Mucosa of descending colon (tissue), 3 donors: ENCODE measurements at places on chromosomes 2 and 18. TPM values are rescaled to one million over a fixed set of nuclear protein-coding genes. Genes with fewer than 3 reads are reported as not detected.

AGXT gene
- total RNA-seq, result 0.22 TPM

DNA sequence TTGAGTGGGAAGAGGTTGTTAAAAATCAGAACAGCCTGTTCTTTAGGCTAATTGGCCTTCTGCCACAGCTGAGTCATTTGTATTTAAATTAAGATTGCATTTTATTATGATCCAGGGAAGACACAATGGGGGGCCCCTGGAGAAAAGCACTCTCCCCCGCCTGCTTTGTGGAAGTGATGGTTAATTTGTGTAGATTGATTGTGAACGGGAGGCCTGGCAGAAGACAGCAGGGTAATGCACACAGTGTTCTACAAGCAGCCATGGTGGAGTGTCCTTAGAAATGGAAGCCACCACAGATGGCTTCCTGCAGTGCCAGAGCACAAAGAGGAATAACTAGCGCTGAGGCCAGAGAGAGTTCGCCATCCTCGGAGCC is 19.6 kb downstream of the RAMP1 start:
- no peak for DNase-seq

IL36A gene
- not detected for total RNA-seq

CFAP53 gene
- 0.47 TPM for total RNA-seq

DNA sequence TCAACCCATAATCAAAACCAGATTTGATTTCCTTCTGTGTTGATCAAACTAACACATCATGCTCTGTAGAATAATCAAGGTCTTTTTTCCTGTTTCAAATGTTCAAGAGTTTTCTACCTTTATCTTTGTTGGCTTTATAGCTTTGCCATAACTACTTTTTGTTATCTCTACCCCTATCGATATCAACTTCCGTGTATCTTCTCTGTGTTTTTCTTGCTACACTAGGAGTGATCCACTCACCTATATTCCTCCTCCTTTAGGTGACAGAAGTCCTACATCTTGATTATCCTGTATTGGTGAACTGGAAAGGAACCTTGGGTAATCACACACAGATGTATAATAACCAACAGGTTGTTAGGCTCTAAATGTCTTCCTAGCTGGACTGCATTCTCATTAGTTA is 85.5 kb downstream of the LTBP1 start:
- no peak for DNase-seq

- no peak for DNase-seq
These were observed 344.7 kb upstream of the TCF4 start for GRCh38 chr18:55932675-55933074.

SPP2 gene
- total RNA-seq, result not detected

DNA sequence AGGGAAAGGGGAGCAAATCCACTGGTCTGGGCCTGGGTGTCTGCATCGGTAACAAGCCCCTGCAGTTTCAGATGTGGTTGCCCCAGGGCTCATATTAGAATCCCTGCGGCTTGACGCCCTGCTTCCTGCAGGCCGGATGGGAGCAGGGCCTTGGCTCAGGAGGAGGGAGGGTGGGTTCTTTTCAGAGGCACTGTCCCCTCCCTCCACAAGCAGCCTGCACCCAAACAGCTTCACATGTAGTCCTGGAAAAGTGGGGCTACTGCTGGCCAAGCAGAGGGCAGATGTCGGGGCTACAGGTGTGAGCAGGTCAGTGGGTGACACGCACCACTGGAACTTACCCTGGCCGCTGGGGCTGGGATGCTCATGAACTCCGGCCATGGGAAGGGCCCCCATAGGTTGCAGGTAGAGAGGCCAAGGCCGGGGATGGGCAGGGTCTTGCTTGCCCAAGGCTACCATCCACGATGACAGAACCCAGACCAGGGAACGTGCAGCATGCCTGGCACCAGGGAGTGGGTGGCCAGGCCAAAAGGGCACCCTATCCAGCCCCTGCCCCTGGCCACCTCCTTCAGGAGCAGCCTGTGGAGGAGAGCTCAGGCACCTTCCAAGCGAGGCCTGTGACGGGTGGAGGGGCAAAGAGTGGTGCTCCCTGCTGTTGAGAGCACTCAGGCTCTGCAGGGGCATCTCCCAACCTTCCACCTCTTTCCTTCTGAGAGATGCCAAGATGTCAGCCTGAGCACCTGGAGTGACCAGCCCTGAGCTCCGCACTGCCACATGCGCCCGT is 16.8 kb downstream of the ARID5A start:
- DNase-seq, result no peak

DNA sequence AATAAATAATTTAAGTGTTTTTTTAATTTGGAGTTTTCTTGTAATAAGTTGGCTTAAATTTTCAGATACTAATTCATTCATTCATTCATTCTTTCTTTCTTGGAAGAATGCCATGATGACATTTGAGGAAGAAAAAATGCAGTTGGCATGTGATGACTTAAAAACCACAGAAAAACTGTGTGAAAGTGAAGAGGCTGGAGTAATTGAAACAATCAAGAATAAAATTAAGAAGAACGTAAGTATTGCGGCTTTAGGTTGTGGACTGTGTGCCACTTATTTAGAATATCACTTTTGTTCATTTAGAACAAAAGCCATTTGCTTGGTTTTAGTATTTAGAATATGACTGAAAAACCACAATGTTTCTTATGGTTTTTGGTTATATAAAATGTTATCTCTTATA is 51.4 kb downstream of the TTC39C start:
- DNase-seq, result no peak
